ENCODE measurements at places on chromosomes 11 and 22.

DNA sequence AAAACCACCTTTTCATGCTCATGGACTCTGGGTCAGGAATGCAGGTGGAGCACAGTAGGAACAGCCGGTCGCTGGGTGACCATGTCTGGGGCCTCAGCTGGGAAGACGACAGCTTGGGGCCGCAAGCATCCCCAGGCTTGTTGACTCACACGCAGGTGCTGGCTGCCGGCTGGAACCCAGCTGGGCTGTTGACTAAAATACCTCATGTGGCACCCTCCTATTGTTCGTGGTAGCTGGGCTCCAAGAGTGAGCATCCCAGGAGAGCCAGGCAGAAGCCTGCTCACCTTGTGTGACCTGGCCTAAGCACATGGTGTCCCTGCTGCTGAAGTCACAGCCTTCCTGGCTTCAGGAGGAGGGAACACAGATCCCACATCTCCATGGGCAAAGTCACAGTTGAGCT, 9.4 kb downstream of the DPP3 start:
- no peak for DNase-seq

GRCh38 chr11:17581036-17581731, 34.1 kb downstream of the OTOG start:
- DNase-seq, result no peak

GRCh38 chr11:133041181-133041580, 491.1 kb downstream of the OPCML start:
- DNase-seq, result no peak

DNA sequence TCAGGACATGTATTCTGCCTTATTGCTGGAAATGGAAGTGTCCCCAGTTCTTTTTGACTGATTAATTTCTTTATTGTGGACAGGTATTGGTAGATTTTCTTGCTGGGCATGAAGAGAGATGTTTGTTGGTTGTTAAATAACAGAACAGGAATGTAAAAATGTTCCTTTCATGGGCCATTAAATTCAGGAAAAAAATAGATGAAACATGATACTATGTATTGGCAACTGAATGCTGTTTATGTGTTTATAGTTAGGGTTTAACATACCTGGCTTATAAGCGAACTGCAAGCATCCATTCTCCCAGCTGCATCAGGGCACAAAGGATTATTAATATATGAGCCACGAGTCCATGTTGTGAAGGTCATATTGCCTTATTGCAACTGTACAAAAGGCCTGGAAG, 368.5 kb downstream of the NELL1 start:
- no peak for DNase-seq

- DNase-seq, result no peak
These were observed 378.1 kb downstream of the LARGE1 start for GRCh38 chr22:33542153-33542552.

GRCh38 chr11:20457001-20457799, 69.7 kb downstream of the PRMT3 start:
- DNase-seq, result no peak

GRCh38 chr11:120147950-120148270, 10.0 kb upstream of the TRIM29 start:
- no peak for DNase-seq

DNA sequence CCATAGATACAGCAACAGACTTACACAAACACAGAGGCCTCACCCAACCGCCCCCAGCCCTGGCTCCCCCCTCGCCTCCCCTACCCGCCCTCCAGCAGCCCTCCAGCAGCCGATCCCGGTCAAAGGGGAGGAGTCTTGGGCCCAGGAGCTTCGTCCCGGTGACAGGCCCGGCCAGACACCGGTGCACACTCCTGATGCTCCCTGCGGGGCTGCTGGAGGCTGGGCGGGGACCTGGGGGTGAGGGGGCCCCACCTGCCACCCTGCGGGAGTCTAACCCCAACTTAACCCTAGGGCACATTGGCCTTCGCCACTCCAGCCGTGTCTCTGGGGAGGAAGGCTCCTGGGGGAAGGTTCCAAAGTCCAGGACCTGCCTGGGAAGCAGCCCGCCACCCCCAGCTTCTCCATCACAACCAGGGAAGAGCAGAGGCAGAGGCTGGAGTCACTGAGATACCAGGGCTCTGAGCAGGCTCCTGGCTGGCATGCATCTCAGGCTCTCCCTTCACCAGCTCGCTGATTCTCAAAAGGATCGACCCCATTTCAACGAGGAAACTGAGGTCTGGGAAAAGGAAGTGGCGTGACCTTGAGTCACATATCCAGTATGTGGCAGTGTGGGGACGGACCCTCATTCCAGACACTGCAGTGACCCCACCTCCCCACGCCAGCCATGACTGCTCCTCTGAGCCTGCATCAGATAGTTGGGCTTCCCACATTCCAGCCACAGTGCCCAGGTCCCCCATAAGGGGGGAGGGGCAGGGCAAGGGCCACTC, 14.4 kb downstream of the BCL9L start:
- DNase-seq, result peak; percentile 48

DNA sequence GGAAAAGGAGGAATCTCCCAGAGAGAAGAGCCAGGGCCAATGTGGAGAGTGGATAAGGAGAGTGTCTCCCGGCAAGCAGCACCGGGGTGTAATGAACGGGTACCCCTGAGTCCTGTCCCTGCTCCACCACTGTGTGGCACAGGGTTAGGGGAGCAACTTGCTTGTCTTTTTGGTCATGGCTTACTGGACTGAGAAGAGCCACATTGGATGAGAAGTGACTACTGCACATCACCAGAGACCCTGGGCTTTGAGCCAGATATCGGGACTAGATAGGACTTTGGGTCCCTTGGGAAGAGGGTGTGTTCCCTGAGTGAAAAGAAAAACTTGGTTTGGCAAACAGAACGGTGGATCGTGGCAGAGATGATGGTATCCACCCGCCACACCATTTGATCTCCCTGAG, 24.6 kb downstream of the SDHAF2 start:
- no peak for DNase-seq

- DNase-seq, result peak; percentile 93
These were observed 7.2 kb downstream of the PIWIL4 start for GRCh38 chr11:94574193-94574961.

DNA sequence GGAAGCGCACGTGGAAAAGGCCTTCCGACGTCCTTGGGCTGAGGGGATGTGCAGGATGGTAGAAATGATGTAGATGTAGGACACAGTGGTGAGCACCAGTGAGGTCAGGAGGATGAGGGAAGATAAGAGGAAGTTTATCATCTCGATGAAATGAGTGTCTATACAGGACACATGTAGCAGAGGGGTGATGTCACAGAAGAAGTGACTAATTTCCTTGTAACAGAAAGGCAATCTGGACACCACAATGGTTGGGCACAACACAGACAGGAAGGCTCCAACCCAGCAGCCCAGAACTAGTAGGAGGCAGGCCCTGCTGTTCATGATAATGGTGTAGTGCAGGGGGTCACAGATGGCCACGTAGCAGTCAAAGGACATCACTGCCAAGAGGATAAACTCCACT, 35.0 kb upstream of the OR6M1 start:
- DNase-seq, result no peak

- DNase-seq, result no peak
These were observed 35.8 kb upstream of the FIBIN start for GRCh38 chr11:26958005-26958701.

DNA sequence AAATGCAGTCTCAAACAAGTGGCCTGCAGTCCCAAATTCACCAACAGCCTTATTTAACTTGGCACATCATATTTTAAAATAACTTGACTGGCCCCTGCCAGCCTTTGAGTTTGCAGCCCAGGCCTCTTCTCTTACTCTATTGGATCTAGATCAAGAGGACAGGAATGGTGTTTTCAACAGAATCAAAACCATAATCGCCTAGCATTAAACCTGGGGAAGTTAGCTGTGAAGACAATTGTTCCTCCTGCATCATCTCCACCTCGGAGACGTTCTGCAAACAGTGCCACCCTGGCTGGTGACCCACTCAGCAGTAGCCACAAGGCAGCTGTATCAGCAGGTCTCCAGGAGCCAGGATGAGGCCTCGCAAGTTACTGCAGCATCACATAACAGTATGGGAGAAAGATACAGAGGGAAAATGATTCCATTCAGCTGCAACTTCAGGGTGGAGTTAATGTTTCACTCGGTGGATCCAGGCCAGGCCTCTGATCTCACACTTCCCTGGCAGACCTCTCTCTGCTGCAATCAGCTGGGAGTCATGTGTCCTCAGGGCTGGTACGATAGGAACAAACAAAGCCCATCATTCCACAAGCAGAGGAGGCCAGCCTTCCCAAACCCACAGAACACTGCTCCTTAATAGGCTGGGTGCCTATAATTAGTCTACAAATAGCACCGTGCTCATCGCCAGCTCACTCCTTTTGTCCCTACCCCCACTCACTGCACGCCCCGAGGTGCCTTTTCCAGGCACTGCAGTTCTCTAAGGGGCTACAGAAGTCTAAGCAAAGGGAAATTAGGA, 18.6 kb upstream of the SCN2B start:
- DNase-seq, result peak; percentile 76

GRCh38 chr22:41447435-41448188, 1.0 kb upstream of the TOB2 start:
- DNase-seq, result peak; percentile 72

GRCh38 chr11:19117760-19118097, 761 bp downstream of the ZDHHC13 start:
- no peak for DNase-seq

- DNase-seq, result no peak
These were observed 297.1 kb downstream of the DYNC2H1 start for GRCh38 chr11:103406357-103406756.

DNA sequence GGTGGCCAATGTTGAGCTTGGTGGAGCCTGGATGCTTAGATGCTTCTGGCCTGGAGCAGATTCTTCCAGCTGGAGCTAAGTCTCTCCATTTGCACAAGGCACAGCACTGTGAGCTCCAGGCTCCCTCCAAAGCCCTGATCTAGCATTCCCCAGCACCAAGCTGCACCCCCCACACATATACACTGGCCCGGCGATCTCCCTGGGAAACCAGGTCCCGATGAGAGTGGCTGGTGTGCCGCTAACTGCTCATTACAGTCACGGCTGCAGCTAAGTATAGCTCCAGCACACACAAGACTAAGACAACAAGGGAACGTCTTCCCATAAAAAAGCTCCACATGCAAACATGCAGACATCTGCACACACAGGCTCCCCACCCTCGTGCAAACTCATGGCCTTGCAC, 17.6 kb downstream of the KCNC1 start:
- DNase-seq, result no peak

- DNase-seq, result no peak
These were observed 23.3 kb downstream of the LINC01488 start for GRCh38 chr11:69504576-69505335.
